Fibroblast of the aortic adventitia (primary cell): ENCODE measurements at places on chromosomes 16 and 17.

DNA sequence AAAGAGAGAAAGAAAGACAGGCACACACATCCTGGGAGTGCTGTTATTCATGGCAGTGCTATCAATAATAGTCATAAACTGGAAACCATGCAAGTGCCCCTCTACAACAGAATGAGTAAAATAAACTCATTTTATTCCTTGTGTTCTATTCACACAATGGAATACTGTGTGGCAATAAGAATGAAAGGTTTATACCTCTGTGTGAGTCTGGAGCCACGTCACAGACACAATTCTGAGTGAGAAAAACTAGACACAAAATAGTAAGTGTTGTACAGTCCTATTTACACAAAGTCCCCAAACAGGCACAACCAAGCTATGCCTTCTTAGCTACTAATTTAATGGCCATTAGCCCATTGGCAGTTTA, 429.7 kb downstream of the SLC39A11 start:
- DNase-seq: no peak

GRCh38 chr16:86142801-86143236, 243.9 kb downstream of the IRF8 start:
- DNase-seq: no peak

- DNase-seq: peak; percentile 45
Observed at GRCh38 chr17:82881900-82882714, 42.3 kb upstream of the ZNF750 start.

- peak; percentile 53 for DNase-seq
Observed at GRCh38 chr17:69779378-69780214, 295.4 kb upstream of the KCNJ16 start.

DNA sequence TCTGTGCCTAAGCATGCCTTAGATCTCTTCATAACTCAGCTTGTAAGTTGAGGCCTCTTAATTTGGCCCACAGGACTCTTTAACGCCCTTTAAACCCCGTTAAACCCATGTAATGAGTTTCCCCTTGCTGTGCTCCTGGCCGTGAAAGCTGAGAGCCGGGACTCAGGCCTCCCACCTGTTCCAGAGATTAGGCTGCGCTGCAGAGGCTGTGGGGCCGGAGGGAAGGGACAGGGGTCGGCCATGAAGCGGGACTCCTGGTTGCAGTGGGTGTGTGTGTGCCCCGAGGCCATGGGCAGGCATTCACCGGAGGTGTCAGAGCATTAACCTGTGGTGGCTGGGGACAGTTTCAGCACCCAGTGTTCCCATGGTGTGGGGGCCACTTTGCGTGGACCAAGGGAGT, 150.8 kb upstream of the IRX3 start:
- DNase-seq: no peak

DNA sequence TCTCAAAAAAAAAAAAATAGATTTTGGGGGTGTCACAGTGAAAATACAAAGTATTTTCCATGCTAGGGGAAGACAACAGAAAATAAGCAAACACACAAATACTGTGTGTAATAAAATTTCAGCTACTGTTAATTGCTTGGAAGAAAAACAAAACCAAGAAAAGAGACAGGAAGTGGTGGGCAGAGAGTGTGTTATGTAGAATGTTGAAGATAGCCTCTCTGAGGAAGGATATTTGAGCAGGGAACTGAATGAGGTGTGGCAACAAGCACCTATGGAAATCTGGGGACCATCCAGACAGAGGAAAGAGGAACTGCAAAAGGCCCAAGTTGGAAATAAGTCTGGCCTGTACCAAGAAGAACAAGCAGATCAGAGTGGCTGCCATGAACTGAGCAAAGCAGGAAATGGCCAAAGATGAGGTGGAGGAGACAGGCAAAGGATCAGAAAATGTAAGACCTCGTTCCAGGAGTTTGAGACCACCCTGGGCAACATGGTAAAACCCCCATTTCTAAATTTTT, 7.8 kb upstream of the USP31 start:
- no peak for DNase-seq

DNA sequence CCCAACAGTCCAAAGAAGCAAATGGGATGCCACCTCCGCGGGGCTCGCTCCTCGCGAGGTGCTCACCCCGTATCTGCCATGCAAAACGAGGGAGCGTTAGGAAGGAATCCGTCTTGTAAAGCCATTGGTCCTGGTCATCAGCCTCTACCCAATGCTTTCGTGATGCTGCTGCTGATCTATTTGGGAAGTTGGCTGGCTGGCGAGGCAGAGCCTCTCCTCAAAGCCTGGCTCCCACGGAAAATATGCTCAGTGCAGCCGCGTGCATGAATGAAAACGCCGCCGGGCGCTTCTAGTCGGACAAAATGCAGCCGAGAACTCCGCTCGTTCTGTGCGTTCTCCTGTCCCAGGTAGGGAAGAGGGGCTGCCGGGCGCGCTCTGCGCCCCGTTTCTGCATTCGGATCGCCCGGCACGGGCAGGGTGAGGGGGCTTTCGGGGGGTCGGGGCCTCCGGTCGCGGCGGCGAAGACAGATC, at the start of gene CDH13:
CDH13 (plus strand) TSS at position 179 of the 471 bp plus-strand sequence.
- DNase-seq: peak; percentile 71

DNA sequence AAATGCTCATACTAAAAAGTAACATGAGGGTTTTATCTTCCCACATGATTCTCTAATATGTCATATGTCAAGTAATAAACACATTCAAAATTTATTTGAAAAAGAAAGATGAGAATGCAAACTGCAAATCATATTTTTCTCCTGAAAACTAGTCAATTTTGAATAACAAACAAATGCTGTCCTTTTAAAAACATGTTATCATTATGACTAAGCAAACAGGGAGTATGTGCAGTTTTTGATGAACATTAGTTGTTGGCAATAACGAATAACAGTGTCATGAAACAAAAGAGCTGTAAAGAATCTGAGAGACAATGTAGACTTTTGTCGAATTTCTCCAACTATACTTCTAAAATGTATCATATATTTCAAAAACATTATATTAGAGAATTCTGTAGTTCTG, 34.8 kb downstream of the RPGRIP1L start:
- DNase-seq: no peak

GRCh38 chr16:66344533-66345145, 21.9 kb upstream of the CDH5 start:
- DNase-seq: peak; percentile 68

GRCh38 chr17:11340803-11341202, 99.8 kb downstream of the SHISA6 start:
- no peak for DNase-seq

DNA sequence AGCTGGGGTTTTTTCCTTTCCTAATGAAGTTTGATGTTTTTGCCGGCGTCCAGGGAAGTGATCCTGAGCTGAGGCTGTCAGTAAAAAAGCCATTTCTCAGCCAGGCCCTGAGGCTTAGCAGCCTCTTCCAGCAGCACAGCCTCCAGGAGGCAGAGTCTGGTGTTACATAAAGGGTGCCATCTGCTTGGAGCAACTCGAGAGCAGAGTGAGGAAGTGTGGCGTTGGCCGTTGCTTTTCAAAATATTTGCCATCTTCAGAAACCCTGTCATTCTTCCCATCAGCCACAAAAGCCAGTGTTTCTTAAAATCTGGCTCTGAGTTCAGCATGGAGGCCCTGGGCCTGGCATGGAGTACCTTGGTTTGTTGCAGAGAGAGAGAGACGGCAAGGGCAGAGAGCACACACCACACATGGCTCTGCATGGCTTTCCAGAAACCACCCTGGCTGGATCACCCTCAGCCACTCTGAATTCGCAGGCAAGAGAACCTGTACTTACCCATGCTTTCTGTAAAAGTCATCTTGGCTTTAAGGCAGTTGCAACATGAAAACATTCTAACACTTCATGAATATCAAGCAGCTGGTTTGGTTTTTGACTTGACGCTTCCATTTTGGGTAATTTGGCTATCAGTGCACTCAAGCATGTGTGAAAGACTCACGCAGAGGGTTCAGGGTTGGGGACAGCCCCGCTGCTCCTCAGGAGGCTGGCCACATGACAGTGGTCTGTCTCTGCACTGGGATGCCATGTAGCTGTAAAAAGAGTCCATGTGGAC, 21.0 kb downstream of the PMM2 start:
- DNase-seq: no peak

DNA sequence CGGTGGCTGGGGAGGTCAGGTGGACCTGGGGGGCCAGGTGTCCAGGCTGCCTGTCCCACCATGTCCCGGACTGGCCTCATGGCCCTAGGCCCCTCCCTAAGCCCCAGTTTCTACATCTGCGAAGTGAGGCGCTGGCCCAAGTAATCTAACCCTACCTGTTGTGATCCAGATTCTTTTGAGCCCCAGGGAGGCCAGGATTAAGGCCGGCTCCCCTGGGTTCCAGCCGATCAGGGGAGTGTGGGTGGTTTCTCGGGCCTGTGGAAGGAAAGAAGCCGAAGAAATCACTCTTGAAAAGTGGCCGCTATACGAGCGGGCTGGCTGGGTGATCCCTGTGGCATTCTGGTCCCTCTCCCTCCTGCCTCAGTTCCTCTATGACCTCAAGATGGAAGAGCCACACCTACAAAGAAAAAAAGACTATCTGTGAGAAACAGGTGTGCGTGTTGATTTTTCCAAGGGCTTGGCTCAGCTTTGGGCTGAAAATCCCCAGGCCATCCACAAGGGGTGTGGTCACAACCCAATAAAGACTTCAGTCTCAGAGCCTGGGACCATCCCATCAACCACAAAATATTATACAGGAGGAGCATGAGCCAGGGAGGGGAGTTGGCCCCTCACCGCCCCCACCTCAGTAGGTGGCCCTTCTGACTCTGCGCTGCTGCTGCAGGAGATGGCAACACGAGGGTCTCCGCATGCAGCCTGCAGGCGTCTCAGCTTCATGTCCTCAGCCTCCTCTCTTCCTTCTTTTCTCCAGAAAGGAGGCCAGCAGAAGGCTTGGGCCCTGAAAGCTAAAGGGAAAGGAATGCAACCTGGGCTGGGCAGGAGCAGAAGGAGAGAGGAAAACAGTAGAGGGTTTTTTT, 20.3 kb downstream of the GPR142 start:
- DNase-seq: no peak
